Caudate nucleus (tissue), 63 donors: ENCODE measurements at places on chromosomes 7 and 10.

DNA sequence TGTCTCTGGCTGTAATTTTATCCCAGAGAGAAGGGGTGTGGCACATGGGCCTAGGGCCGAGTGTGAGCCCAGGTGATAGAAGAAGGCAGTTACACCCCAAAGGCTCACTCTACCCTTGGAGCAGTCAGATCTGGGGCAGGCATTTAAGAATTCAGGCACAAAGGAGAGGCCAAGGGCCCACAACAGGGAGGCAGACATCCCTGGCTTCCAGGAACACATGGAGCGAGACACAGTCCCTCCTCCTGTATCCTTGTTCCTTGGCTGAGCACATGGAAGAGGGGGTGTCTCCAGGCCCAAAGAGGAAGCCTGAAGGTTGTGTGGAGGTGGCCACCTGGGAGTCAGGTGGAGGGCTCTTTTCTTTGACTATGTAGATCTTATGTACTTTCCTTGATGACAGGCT, 286.2 kb downstream of the RPS24 start:
- DNase-seq: no peak

GRCh38 chr7:128347647-128348097, 4.0 kb upstream of the RBM28 start:
- peak; percentile 48 for DNase-seq

GRCh38 chr7:47664650-47665195, 82.8 kb upstream of the TNS3 start:
- DNase-seq: no peak

GRCh38 chr7:138247568-138248333, 171.5 kb downstream of the AKR1D1 start:
- DNase-seq: no peak

DNA sequence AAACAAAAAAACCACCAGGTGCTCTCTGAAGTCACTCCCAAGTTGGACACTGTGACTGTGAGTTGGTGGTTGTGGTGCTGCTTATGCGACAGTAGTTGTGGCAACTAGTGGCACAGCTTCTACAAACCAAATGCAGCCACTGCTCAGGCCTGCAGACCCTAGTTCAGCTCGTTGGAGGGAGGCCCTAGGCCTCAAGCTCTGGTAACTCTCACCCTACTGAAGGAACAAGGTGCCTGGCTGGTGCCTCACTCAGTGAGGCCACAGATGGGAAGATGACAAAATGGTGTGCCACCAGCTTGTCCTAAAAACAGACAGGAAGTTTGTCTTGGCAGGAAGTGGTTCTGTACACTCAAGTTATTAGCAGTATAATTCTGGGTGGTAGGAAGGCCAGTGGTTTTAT, 45.3 kb upstream of the RAPGEF5 start:
- DNase-seq: no peak

- no peak for DNase-seq
Measured at GRCh38 chr7:127983804-127984332, 47.4 kb downstream of the LRRC4 start.

GRCh38 chr10:105473170-105473569, 832.1 kb downstream of the SORCS3 start:
- no peak for DNase-seq

GRCh38 chr10:72814099-72814790, 79.3 kb upstream of the OIT3 start:
- no peak for DNase-seq

- DNase-seq: no peak
Measured at GRCh38 chr7:2255145-2256139, 13.4 kb downstream of the NUDT1 start.

DNA sequence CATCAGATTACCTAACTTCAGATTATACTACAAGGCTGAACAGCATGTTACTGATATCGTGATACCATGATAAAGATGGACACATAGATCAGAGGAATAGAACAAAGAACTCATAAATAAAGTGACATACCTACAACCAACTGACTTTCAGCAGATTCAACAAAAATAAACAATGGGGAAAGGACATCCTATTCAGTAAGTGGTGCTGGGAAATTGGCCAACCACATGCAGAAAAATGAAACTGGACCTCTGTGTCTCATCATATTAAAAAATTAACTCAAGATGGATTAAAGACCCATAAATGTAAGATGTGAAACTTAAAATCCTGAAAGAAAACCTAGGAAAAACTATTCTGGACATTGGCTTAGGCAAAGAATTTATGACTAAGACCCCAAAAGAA, 158.6 kb downstream of the ZEB1 start:
- no peak for DNase-seq

DNA sequence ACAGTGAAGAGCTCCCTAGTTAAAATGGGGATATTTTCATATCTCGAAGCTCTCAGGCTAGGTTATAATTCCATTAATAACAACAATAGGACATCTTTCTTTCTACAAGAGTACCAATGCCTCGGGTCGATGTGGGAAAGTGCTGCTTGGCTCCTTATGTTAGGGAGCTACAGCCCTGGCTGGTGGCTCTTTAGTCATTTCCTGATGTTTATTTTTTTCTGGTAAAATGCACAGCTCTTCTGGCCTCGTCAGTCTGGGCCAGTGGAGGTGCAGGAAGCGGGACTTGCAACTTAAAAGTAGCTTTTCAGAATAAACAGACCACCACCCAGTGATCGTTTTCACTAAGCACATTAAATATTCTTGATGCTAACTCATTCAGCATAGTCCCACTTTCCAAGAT, 58.3 kb downstream of the MKX start:
- DNase-seq: no peak

DNA sequence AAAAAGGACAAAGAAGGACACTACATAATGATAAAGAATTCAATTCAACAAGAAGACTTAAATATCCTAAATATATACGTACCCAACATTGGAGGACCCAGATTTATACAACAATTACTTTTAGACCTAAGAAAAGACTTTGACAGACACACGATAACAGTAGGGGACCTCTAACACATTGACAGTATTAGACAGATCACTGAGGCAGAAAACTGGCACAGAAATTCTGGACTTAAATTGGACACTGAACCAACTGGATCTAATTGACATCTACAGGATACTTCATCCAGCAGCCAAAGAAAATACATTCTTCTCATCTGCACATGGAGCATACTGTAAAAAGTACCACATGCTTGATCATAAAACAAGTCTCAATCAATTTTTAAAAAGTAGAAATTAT, 103.8 kb downstream of the DGKI start:
- DNase-seq: no peak

- DNase-seq: no peak
Measured at GRCh38 chr10:56823849-56824248, 462.8 kb upstream of the ZWINT start.

DNA sequence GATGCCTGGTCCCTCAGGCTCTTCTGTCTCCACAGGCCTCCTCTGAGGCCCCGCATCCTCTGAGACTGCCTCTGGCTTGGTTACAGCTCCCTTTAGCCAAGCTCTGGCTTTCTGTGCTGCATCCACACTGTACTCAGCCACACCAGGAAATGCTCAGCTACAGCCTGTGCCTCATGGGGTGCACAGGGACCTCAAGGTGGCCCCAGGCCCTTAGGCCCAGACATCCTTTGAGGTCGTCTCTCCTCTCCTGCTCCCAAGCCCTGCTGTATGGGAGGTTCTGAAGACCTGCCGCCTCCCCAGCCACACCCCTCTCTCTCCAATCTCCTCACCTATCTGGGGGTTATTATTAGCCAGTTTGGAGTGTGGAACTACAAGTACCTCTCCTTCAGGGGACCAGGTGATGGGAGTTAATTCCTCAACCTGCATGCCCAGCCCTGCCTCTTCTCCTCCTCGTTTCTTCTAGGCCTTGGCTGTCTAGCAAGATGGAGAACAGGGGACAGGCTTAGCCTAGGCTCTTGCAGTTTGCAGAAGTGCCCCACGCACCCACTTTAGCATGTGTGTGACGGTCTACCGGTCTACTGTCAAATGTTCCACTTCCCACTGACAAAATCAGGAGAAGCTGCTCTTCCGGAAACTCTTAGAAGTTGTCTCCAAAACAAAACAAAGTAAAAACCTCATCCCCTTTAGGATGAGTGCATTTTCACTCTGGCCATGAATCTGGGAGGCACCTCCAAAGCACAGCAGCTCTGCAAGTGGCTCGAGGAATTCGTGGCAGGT, 64.0 kb upstream of the WAC start:
- no peak for DNase-seq

DNA sequence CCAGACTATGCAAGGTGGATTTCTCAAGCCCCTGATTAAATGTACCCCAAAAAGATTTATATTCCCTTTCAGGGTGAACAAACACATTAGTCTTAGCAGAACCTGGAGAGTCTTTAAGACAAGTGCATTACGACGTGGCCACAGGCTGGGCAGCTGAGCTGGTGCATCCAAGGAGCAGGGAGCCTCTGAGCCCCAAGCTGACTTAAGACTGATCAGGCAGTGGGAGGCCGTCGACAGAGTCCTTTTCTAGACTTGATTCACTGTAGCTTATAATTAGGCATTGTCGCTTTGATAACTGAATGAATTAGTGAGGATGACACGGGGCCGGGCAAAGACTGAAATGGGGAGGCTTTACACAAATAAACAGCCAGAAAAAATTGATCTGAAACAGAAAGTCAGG, 353.2 kb downstream of the GPAM start:
- DNase-seq: no peak

DNA sequence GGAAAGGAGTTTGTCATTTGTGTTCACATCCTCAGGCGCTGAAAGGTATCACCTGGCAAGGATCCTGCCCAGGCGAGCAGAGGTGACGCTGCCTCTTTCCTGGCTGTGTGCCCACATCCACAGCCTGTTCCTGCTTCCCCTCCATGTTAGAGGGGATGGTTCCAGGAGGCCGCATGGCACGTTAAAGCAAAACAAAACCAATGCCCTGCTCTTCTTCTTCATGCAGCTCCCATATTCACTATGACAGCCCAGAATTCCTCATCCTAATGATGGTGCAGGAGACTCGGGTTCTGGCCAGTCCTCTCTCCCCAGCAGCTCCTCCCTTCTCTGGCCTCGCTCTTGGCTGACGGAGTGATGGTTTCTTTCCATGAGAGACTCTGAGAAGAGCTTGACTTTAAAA, 678.5 kb upstream of the ANKRD30A start:
- DNase-seq: no peak

DNA sequence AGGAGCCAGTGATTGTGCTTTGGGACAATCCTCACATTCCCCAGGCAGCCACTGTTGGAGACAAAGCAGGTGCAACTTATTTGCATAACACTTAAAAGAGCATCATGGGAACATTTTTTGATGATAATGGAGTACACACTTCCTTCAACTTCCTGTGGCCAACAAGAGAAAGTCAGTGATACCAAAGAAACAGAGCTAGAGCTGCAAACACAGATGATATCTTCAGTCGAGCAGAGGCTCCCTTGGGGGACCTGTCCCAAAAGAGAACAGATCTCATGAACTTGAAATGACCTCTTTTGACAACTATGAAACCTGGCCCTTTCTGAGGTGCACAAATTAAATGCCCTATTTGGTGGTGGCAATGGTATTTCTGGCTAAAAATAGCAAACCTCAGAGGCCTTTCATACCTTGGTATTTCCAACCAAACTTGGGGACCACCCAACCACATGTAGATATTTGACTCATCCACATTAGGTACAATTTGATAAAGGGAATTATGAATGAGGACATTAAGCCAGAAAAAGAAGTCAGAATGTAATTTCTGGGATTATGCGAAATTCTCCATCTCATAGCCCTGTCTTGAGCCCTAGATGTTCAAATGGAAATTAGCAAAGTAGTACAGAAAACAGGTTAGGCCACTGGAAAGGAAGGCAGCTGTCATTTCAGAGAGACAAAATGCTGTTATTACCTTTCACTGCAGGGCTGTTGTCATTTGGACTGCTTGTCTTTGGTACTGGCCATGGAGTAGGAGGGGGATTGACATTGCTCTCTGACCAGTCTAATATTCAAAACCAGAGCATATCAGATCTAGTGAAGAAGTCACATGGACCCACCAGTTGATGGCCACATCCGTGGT, 146.2 kb downstream of the ICA1 start:
- no peak for DNase-seq

GRCh38 chr7:16007911-16008310, 321.4 kb upstream of the MEOX2 start:
- DNase-seq: no peak

DNA sequence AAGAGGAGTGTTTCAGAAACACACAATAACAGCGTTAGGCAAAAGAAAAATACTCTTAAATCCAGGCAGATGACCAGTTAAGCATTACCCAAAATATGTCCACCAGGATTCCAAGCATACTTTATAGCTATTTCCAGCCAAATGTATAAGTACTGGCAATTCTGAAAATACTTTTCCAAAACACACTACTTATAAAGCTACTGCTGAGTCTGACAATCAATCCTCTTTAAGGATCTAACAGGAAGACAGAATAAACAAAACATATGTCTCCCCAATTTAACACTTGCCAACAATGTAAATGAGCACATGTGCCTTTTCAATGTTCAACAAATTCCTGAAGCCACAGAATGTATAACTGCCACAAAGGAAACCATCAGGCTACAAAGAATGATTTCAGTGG, 370.9 kb downstream of the SORCS1 start:
- DNase-seq: no peak

- no peak for DNase-seq
Measured at GRCh38 chr7:151704299-151704959, 172.5 kb downstream of the PRKAG2 start.

DNA sequence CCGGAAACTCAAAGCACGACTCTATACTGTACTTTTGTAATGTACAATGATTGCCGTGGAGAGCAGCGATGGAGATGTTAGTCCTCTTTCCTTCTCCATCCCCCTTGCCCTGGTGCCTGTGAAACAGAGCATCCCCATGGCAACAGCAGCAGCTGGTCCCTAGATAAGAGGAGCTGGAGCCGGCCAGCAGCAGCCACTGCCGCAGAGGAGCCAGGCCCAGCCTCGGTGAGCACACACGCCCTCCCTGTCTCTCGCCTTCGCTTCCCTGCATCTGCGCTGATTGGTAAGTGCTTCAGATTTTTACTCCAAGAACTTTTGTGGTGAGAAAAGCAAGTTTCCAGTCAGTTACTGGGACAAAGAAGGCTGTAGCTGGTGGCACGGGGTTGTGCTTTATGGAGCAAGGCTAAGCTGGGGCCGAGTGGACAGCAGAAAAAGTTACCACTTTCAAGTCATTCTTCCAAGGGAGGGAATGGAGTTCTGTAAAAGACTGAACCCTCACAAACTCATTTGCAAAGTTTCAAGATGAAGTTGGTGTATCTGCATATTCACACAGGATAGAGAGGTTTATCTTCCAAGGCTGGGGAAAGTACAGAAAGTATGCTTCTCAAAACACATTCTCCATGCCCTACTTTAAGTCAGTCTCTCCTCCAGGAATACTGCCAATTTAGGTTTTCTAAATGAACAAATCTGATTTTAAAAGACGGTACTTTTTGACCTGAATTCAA, at the start of gene PPP1R17:
Gene PPP1R17, plus strand, starts transcription at position 192 of the 725 bp plus-strand sequence. CDS start 5,227 bp downstream, outside the sequence.
- DNase-seq: no peak

DNA sequence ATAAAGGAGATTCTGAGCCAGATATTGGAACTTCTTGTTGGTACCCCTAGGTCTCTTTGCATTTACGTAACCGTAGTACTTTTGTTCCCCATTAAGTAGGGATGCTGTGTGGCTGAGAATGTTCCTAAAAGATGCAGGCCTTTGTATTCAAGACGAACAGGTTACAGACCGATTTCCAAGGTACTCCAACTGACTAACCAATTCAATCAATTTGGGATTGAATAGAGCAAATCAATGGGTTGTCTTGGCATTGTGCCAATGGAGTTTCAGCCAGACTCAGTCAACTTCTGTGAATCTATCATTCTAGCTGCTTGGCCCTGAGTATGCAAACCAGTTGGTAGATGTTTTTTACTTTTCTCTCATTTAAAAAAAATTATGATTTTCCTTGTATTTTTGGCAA, 347.3 kb upstream of the NPVF start:
- no peak for DNase-seq
